MV-4-11 (cell line): ENCODE measurements at places on chromosomes 4 and X.

DNA sequence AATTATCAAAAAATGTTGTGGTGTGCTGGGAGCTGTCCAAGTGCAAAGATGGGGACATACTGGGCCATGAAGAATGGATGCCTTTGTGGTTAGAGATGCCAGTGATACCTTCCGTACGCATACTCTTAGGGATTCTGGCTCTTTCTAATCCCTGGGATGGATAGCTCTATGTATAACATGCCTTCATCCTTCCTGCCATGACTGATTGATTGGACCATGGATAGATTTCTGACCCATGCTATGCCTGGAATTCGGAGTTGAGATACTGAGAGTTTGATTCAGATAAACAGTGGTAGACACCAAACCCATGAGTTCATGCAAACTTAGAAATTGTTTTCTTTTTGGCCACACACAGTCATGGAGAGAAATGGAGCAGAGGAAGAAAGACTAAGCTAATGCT is 147.2 kb upstream of the WDFY3 start:
- DNase-seq: no peak

DNA sequence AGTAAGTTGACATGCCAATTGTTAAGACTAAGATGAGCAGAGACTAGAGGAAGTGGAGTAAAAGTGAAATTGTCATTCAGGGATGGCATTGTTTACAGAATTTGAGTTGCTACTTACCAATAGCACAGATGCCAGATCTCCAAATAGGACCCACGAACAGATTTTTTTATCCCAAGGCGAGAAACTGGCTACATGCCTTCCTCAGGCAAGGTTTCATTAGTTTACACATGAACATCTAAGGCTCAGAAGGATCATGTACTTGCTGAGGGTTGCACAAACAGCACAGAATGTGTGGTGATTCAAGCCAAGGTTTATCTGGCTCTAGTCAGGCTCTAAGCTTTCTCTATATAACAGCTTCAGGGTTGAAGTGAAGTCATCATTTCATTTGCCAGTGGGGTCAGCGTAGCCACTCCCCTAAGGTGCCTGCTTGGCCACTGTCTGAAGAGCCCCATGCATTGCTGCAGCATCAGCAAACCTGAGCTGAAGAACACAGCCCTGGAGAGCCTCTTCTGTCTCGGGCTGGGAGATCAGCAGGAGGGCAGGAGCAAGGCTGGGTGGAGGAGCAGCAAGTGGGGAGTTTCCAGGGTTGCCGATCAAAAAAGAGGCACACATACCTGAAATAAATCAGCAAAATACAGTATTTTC is 193.0 kb upstream of the LCORL start:
- no peak for DNase-seq

DNA sequence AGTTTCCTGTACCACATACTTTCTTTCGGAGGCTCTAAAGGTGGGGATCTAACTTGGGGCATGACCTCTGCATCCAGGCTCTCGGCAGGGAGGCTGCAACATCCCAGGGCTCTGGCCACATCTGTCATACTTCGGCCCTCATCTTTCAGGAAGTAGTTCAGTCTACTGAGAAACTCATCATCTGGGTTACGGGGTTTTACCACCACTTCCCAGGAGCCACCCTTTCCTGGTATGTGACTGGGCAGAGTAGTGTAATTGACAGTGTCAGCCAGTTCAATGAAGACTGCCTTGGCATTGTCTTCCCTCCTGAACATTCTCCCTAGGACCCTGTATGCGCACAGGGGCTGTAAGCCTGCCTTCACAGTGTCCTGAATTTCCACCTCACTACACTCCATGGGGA is 2.8 kb downstream of the PNMA5 start:
- DNase-seq: peak; percentile 29

DNA sequence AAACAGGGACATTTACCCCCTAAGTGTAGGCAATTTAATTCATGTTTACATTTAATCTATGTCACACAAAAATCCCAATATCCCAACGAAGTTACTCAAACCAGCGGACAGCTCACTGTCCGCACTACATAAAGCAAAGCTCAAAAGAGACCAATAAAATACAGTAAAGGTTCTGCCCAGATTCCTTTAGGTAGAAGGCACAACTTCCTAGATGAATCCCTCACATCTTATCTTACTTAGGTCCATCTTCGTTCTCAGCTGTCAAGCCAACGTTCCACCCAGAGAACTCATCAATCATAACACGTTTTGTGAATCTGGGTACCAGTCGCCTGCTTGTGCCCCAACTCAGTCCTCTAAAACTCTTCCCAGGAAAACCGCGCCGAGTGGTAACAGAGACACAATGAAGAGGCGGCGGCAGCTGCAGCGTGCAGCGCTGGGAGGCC is 1.7 kb downstream of the HNRNPDL start:
- no peak for DNase-seq

DNA sequence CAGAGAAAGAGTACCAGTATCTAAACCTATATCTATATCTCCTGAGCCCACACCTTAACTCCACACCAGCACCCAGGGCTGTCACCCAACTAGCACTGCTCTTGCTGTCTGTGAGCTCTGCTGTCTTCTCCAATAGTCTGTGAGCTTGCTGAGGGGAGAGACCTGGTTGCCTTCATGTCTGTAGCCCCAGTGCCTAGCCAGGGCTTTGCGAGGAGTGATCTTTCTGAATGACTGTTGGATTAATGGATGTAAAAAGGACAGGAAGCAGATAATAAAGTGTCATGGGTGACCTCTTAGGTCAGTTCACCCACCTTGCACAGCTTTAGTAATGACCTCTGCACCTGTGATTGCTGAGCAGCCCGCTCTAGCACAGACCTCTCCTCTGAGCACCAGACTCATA is 30.5 kb downstream of the CNGA2 start:
- DNase-seq: no peak

DNA sequence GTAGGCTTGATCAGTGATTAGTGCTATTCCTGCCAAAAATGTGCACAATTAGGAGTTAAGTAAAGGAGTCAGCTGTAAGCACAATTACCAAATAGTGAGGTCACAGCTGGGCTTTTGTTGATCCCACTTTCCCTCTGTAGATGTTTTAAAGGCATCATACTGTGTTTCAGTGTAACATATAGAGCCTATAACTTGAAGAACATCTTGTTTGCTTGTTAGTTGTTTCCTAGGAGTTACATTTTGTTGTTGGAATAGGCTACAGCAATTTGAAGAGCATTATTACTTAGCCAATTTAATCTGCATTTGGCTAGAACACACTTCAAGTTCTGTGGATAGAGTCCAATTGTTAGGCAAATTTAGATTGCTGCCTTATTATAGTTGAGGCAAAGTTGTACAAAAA is 210.7 kb upstream of the MAD2L1 start:
- DNase-seq: no peak

- peak; percentile 5 for DNase-seq
These were observed 982 bp downstream of the PDLIM5 start for GRCh38 chr4:94452476-94453371.

DNA sequence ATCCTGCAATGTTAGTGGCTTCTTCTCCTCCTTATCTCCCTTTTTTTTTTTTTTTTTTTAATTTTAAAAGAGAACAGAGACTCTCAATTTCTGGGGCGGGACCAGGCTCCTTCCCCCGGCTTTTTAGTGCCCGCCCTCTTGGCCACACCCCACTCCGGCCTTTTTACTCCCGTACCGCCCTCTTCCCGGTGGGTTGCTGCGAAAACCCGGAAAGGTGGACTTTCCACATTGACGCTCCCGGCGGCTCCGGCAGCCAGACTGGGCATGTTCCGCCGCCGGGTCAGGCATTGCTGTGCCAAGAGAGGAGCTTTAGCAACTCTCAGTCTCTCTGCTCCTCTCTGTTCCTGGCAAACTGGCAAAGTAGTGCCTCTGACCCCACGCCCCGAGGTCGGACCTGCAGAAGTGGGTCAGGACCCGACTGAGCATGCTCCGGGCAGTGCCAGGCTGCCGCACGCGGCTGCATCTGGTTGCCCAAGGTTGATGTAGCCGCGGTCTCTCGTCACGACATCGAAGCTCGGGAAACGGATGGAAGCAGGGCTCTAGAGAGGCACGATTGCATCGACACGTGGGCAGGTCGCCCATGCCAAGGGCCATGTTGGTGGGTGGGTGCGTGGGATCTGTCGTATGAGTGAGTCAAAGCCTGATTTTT is 1.1 kb upstream of the MFAP3L start:
- DNase-seq: peak; percentile 84

- DNase-seq: no peak
These were observed 108.6 kb downstream of the PALLD start for GRCh38 chr4:168605411-168605810.

DNA sequence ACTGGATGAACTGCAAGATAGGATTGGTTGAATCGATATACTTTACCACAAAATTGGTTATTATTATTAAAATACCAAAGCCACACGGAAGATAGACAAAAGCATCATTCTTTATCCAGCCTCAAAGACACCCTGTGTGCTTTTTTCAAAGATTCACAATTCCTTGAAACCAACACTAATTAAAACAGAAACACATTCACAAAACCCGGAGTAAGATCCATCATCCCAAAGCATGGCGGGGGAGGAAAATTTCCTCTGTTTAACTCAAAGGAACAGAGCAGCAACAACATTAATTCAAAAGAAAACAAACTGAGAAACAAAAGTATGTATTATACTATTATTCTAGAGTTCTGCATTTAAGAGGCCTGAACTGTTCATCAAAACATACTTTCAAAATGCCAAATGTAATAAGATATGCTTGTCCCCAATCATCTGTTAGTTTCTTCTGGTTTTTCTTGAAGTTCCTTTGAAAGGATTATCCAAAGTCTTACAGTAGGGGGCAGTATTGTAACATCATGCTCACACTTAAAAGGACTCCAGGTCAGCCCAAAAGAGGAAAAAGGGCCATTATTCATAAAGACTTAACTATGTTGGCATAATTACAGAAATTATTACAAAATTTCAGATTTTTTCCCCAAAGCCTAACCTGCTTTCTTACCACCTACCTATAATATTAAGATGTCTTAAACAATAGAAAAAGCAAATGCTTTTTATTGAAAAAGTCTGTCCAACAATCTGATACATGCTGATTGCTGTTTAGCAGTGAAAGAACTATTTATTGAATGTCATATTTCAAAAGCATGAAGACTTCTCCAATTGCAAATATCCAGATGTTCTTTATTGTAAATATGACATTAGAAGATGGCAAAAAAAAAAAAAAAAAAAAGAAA is 168.7 kb downstream of the SCFD2 start:
- peak; percentile 68 for DNase-seq

DNA sequence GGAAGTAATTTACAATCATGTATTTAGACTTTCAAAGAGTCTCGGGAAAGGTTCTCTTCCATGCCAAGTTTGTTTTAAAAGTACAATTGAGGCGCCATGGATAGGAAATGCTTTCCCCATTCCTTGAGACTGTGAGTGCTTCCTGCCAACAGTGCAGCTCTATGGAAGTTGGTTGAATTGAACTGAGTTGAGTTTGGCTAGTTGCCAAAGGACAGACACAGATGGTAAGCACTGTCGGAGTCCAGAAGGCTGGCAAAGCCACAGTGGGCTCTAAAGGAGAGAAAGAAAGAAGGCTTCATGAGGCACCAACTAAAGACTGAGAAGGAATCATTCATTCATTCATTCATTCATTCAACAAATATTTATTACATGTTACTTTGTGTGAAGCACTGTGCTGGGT is 4.3 kb upstream of the KCNE5 start:
- DNase-seq: no peak

DNA sequence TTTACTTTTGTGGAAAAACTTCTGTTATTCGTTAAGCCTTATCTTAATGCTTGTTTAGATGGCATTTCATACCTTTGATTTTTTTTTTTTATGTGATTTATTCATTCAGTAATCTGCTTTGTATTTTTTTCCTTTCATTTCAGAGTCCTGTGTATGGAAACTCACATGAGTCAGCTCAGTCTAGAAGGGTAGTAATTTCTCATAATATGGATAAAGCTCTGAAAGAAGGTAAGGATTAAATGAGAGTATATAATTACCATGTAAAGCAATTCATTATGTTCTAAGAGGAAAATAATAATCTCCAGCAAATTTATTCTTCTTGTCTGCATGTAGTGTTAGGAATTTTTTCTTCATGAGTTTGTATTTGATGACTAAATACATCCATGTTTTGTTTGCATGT is 37.8 kb downstream of the SNX25 start:
- no peak for DNase-seq

GRCh38 chr4:107991945-107992630 is 2.4 kb downstream of the HADH start:
- DNase-seq: peak; percentile 21

GRCh38 chr4:7273738-7274297 is 81.5 kb downstream of the SORCS2 start:
- DNase-seq: no peak

GRCh38 chrX:101287402-101287801 is 3.7 kb downstream of the TAF7L start:
- DNase-seq: peak; percentile 40

DNA sequence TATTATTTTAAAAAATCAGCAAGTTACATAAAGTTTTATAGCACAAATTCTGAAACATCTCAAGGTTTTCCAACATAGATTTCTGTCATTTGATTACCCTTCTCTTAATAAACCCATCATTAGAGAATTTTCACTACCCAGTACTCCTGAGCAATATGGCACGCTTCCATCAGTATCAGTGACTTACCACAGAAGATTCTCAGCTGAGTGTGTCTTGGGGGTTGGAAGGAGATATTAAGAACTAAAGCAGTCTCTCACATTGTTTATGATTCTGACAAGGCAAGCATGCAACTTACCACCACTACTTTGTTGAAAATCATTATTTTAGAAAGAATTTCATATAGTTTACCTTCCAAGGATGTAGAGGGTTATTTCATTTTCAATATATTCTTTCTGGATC is 67.7 kb downstream of the INPP4B start:
- DNase-seq: no peak

- no peak for DNase-seq
These were observed 2.3 kb downstream of the FAM47C start for GRCh38 chrX:37010496-37010895.

GRCh38 chrX:98379134-98379533 is 1495.4 kb downstream of the RPA4 start:
- no peak for DNase-seq

DNA sequence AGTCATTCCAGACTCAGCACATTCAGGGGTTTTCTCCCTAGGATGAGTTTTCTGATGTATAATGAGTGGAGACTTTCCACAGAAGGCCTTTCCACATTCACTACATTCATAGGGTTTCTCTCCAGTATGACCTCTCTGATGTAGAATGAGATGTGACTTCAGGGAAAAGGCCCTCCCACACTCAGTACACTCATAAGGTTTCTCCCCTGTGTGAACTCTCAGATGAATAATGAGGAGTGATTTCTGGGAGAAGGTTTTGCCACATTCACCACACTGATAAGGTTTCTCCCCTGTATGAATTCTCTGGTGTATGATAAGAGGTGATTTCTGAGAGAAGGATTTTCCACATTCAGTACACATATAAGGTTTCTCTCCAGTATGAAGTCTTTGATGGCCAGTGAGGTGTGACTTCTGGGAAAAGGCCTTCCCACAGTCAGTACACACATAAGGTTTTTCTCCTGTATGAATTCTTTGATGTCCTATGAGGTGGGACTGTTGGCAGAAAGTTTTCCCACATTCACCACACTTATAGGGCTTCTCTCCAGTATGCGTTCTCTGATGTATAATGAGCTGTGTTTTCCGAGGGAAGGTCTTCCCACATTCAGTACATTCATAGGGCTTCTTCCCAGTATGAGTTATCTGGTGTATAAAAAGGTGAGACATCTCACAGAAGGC is 12.7 kb downstream of the ZNF630 start:
- DNase-seq: no peak

GRCh38 chr4:151325111-151325948 is at the start of gene SH3D19:
Gene SH3D19 (minus strand): TSS chr4:151325605. CDS start chr4:151325352, 253 bp downstream.
- DNase-seq: no peak

- DNase-seq: peak; percentile 38
These were observed 26.8 kb upstream of the TMEM184C start for GRCh38 chr4:147590249-147590920.

GRCh38 chr4:131609039-131609438 is 1540.1 kb upstream of the PCDH10 start:
- DNase-seq: no peak
